NCI-H2171 treated with DMSO at 0.1 percent for 48 hours (cell line): ENCODE measurements at places on chromosomes 6 and 20.

GRCh38 chr6:38436726-38437465, 202.8 kb downstream of the BTBD9 start:
- DNase-seq, result no peak

GRCh38 chr6:156840606-156841005, 63.4 kb downstream of the ARID1B start:
- DNase-seq, result no peak

DNA sequence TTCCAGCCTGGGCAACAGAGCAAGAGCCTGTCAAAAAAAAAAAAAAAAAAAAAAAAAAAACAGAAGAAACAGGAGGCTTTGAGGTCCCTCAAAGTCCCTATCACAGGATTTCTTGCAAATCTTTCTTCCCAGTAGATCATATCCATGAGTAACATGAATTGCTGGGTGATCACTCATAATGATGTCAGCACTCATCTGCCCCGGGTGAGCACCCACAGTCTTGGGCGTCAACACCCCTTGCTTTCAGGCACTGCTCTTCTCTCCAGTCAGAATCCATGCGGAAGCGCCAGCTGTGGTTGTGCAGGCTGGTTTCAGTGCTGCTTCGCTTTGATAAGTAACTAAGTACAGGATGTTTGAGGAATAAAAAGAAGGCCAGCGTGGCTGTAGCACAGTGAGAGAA, 40.2 kb upstream of the INSM1 start:
- DNase-seq, result peak; percentile 22

DNA sequence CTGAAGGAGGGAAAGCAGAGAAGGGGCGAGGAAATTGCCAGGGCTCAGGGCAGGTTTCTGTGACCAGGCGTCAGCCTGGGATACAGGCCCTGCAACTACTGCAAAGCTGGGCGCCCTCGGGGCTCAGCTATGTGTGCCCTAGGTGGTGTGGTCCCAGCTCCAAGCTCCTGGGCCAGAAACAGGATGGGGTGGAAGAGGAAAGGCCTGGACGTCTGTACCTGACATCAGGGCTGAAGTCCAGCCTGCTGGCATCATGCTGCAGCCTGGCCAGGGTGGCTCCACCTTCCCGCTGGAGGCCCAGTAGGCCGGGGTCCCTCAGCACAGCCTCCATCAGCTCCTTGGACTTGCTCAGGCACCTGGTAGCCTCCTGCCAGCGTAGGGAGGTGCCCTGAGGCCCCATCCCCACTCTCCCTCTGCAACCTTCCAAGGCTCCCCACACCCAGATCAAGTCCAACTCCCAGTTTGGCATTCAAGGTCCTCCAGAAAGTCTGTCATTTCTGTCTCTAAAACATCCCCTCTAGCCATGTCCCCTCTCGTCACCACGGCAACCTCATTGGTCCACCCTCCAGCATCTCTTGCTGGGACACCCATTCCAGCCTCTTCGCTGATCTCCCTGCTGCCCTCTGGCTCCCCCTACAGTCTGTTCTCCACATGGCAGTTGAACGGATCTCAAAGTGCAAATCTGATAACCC, 38.2 kb downstream of the KIAA1755 start:
- DNase-seq, result peak; percentile 47

DNA sequence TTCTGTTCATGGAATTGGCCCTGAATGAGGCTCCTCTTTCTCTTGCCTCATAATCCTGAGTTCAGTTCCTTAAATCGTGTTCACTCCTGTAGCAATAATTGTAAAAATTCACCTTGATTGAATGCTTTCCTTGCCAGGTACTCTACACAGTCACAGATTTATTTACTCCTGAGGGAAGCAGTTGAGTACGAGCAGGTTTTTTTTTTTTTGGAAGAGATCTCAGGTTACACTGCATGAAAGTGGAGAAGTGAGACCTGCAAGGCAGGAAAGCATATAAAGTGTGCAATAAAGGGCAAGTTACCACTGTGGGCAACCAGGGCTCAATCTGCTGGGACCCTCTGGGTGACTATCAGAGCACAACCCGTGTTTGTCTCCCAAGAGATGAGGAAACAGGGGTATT, 93.0 kb upstream of the DOK5 start:
- DNase-seq, result peak; percentile 98

GRCh38 chr6:9948678-9949077, 466.2 kb downstream of the TFAP2A start:
- no peak for DNase-seq

- DNase-seq, result no peak
Measured at GRCh38 chr6:43979525-43979924, 147.7 kb downstream of the MRPL14 start.

GRCh38 chr6:89555806-89556205, 82.7 kb downstream of the LYRM2 start:
- no peak for DNase-seq
